ENCODE measurements at places on chromosomes 3 and 15.
A peak's percentile ranks its signal among the peaks of the same experiment; 100 is the strongest.

DNA sequence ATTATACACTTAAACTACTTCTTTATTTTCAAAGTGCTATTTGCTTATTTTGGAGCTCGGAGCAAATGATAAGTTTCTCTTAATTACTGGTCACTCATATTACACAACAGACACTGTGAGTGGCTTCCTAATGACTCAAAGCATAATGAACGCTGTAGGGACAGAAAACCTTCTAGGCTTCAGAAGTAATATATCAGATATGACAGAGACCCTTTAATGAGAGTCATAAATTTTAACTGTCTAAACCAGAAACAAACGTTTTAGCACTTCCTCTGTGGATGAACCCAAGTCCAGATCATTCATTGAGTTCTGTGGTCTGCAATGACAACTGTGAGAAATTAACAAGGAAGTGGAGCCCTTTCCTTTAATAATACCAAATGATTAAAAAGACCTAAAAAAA lies 66.6 kb downstream of the ARPP21 start:
- DNase-seq, result no peak

DNA sequence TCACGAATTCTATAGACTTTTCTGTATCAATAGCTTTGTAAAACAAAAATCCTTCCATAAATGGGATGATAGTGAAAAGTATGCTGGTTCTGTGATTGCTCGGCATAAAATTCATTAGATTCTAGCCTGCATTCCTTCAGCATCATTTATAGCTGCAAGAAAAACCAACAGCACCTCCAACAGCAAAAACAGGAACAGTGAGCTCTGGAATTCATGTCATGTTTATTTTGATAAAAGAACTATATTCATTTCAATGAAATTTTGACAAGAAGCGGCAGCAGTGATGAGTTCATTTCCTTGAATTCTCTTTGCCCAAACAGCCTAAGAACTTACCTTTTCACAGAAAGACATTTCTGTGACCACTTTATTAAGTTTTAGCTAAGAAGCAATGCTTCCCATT lies 515.2 kb upstream of the CCDC54 start:
- DNase-seq, result no peak

- DNase-seq, result no peak
These were observed 1639.5 kb downstream of the SI start for GRCh38 chr3:163438760-163439159.

DNA sequence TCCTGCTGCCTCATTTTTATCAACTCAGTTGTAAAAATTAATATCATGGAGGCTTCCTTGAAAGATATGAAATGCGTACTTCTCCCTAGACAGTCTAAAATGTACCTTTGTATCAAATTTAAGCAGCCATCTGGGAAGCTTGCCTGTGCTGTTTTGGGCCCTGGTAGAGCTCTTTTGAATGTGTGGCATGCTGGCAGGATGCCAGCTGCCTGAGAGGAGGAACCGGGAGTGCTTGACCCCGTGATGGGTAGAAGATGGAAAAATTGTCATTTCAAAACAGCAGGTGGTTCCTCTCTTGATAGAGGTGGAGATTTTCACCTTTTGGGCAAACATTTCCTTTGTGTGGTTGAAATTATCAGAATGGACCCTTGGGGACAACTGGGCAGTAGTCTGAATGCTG lies 245.3 kb downstream of the RPLP1 start:
- DNase-seq, result no peak

DNA sequence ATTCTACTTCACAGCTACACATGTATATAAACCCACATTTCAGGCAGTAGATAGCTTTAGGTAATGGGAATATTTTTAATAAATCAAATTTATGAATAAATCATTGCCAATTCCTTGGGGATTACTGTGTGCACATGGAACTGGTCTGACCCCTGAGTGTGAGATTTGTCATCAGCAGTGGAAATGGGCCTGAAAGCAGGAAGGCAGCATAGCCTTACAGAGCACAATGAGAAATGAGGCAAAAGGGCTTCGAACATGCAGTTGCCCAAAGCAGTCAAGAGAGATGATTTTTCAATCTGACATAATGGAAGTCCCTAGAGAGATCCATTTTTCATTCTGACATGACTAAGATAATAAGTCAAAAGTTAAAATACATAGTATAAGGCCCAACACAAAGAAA lies 599.2 kb downstream of the TUSC7 start:
- DNase-seq, result no peak

GRCh38 chr3:98599647-98600411 lies 6.4 kb upstream of the CPOX start:
- DNase-seq, result no peak

DNA sequence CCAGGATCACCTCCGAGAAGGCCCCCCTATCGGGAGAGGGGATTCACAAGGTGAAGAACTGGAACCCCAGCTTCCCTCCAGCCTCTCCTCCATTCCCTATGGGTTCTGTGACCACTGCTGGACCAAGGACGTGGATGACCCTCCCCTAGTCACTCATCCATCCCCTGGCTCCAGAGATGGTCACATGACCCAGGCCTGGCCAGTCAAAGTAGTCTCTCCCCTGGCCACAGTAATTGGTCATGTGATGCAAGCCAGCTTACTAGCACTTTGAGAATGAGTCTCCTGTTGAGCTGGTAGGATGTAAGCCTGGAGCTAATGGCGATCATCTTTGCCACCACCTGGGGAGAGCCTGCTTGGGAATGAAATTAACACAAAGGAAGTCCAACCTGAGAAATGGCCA lies 3.9 kb downstream of the CAMK1 start:
- no peak for DNase-seq

- DNase-seq, result no peak
These were observed 385.5 kb downstream of the FOXP1 start for GRCh38 chr3:71197841-71198565.

- DNase-seq, result peak; percentile 3
These were observed 27.2 kb downstream of the INTS14 start for GRCh38 chr15:65583701-65584100.

DNA sequence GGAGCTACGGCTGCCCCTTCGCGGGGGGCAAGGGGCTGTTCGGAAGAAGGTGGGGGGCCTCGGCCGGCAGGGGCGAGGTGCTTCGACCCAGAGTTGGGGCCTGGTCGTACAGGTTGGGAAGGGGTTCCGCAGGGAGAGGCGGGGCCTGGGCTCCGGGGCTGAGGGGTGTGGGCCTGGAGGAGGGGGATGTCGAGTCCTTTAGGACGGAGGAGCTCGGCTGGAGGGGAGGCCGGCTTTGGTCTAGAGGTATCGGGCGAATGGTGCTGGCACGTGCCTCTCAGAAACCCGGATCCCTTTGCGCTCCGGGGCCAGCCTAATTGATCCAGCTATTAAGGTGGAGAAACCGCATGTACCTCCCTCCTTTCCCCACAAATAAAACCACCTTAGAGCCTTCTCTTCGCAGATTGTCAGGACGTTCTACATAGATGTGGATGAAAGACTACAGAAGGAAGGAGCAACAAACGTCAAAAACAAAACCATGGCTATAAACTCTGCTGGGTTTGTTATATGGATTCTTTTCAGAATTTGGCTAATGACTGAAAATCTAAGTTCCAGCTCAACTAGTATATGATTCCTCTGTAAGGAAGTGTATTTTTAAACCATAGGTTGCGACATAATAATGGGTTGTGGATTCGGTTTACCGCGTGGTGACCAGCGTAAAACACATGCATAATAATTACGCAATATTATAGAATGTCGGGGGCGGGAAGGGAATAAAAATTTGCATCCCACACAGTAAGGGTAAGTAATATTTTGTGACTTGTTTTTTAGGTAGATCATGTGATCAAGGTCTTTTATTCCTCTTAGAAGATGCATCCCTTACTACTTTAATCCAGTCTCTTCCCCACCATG lies 644 bp upstream of the NGLY1 start:
- no peak for DNase-seq

DNA sequence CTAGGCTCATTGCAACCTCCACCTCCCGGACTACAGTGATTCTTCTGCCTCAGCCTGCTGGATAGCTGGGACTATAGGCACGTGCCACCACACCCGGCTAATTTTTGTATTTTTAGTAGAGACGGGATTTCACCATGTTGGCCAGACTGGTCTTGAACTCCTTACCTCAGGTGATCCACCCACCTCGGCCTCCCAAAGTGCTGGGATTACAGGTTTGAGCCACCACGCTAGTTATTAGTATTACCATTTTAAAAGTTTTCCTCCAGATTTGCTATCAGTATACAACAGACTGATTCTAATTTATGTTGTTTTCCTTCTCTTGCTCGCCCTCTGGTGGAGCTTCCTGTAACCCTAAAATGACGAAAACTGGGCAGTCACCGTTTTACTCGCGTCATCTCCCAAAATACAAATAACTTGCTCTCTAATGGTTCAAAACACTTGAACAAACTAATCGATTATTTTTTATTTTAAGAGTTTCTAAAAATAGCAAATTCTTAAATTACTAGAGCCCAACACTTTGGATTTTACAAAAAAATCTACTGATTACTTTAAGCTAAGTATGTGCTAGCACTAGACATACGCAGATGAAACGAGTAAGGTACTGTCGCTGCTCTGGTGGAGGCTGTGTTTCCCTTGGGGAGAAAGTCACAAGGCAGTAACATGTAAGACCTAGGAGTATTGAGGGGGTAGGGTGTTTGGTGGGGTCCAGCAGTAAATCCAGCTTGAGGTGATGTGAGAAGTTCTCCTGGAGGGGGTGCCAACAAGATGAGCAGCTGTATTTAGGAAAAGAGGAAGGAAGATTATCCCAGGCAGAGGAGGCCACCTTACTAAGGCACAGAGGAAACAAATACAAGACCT lies 203.3 kb downstream of the MBNL1 start:
- DNase-seq, result peak; percentile 40

- DNase-seq, result no peak
These were observed 71.6 kb downstream of the FEM1B start for GRCh38 chr15:68349151-68349550.

GRCh38 chr3:113736548-113737089 lies 9.4 kb downstream of the NAA50 start:
- DNase-seq, result no peak

- no peak for DNase-seq
These were observed 269.0 kb upstream of the CRBN start for GRCh38 chr3:3448468-3448867.

DNA sequence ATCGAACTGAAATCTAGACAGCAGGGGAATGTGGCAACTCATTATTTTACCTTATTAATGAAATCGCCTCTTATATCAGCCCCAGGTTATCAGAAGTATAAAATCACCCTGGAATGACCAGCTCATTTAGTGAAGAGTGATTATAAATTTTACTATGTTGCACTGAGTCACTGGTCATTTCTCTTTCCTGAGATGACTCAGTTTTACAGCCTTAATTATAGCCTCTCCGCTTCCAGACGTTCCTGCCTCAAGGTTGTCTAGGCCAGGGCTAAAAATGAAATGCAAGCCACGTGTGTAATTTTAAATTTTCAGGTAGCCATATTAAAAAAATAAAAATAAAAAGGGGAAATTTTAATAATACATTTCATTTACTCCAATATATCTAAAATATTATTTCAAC lies 33.3 kb downstream of the DET1 start:
- DNase-seq, result no peak

DNA sequence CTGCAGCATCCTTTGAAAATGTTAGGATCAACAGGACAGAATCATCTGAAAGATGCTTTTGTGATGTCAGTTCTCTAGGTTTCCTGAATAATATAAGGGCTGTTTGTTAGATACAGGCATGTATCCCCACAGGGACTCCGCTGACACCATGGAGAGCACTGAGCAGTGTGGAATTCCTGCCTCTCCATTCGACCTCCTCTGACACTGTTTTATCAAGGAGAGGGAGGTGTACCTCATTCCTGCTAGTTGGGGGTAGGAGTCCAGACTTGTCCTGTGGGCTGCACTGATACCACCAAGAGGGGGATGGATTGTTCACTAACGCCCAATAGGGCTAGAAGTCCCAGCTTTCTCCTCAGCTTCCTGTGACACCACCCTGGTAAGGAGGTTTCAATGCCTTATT lies 46.6 kb downstream of the LARS2 start:
- no peak for DNase-seq

DNA sequence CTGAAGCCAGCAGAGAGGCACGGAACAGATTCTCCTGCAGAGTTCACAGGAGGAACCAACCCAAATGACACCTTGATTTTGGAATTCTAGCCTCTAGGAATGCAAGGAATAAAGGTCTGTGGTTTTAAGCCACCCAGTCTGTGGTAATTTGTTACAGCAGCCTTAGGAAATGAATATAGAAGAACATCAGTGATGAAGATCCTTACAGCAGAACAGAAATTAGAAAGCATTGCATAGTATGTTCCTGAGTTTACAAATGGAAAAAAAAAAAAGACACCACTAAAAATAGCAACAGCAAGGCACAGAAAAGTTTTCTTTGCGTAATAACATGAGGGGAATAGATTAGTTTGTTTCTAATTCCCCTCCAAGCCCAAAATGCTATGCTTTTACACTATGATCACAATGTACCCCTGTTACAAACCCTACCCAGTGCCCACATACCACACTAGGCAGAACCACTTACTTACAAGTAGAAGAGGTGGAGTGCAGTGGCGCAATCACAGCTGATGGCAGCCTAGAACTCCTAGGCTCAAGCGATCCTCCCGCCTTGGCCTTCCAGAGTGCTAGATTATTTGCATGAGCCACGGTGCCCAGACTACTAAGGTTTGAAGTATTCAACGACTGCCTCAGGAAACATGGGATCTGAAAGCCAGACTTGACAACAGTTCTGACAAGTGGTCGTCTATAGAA lies 84.3 kb downstream of the SHQ1 start:
- no peak for DNase-seq

DNA sequence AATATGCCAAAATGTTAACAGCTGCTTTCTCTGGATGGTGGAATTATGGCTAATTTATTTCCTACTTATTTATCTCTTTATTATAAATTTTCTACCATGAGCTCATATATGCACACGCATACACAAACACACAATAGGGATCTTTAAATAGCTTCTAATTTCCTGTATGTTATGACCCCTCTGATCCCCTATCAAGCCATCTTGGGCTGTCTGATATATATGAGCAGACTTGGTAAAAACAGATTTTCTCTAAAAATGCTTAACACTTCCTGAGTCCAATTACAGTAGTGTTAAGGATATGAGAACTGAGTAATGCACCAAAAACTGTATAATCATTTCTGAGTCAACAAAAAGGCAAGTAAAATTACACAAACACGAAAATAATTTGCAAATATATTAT lies 52.0 kb upstream of the LMOD3 start:
- DNase-seq, result no peak

GRCh38 chr15:101148166-101148880 lies 103.5 kb downstream of the CHSY1 start:
- no peak for DNase-seq

GRCh38 chr3:171901615-171902312 lies 58.6 kb downstream of the TMEM212 start:
- DNase-seq, result no peak

DNA sequence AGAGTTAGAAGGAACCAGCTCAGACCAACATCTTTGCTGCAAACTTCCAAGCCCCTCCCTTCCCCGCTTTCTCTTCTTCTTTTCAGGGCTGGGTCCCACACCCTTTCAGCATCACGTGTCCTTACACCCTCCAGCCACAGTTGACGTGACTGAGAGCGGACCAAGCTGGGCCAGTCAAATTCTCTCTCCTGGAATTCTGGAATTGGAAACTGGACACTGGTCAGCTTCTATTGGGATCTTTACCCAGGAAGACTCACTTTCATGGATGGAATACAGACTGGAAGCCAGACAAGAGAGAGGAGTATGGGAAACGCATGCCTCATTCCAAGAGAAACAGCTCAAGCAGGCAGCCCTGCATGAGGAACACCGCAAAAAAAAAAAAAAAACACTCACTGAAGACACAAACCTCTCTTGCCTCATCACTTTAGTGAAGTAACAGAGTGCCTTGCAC lies 12.4 kb upstream of the TPM1 start:
- no peak for DNase-seq
